ENCODE measurements at places on chromosomes 7 and 10.

- DNase-seq: no peak
Measured at GRCh38 chr10:61628875-61629513, 33.7 kb upstream of the CABCOCO1 start.

DNA sequence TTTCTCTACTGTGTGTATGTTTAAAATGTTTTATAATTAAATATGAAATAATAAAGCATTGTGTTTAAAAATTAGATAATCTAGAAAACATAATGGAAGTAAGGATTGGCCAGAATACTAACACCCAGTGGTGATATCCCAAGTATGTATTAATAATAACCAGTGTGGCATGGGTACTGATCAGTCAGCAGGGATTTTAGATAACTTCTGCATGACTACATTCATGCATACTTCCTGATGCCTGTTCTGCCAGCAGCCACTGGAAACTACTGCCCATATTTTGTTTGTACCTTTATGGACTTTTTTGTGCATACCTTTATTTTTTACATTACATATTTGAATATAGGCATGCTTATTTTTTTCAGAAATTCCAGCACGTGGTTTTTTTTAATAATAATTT lies 156.6 kb upstream of the TMEM196 start:
- no peak for DNase-seq

DNA sequence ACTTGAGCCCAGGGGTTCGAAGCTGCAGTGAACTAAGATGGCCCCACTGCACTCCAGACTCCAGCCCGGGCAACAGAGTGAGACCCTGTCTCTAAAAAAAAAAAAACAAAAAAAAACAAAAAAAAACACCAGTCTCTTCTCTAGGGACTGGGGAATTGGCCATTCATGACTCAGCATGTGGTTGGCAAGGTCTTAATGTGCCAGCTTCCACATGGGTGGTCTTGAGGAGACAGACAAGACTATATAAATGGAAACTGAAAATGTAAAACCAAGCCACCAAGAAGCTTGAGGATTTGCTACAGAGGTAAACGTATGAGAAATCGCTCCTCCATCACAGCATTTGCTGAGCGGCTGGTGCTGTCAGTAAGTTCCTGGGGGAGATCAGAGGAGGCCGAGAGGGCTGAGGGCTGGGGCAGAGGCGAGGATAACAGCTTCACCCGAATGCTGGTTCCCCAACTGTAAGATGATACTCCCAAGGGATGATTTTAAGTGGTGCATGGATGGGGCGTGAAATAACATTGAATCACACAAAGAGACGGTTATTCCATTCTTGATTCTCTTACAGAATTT lies 128.7 kb downstream of the C10orf105 start:
- no peak for DNase-seq

DNA sequence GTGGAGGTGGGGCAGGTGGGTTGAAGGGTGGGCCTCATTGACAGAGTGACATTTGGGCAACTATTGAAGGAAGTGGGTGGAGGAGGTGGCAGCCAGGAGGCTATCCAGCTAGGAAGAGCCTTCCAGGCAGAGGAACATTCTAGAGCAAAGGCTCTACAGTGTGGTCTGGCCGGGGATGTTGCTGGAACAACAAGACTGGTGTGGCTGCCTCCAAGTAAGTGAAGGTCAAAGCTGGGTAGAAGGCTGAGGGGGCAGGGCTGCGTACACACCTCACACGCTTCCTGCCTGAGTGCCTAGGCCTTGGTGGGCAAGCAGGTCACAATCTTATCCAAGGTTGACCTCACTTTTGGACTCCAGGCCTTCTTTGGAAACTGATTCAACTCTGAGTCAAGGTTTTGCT lies 6.6 kb downstream of the CPA1 start:
- DNase-seq: no peak

- no peak for DNase-seq
Measured at GRCh38 chr10:59104186-59104585, 72.3 kb upstream of the PHYHIPL start.

DNA sequence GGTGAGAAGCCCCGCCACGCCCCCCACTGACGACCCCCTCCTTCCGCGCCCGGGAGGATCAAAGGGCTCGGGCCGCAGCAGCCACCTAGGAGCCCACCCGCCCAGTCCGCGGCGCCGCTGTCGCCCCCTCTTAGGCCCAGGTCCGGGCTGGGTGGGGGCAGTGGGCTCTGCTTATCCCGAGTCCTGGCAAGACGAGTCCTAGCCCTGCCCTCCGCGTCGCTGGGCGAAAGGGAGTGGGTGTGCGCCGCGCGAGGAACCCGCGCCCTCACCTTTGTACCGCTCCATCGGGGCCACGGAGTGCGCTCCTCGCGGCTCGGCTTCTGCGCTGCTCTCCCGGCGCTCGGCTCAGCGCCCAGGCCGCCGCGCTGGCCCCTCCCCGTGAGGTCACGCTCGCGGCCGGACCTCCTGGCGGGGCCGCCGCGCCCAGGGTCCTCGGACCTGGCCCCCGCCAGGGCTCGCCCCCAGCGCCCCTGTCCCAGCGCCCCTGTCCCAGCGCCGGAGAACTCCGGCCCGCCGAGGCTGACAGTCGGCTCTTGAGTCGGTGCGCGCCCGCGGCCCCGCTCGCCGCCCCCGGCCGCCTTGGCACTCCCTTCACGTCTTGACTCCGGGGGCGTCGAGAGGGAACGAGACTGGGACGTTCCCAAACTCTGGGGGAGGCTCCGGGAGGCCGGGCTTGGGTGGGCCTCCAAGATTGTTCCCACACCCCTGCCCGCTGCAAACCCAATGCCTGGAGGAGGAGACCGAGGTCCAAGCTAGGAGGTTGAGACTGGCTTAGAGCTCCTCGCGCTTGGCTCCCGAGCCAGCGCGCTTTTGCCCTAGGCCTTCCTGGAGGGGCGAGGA lies at the start of gene AFAP1L2:
Gene AFAP1L2 (minus strand): TSS at position 332 of the 840 bp plus-strand sequence. CDS start 47 bp downstream, at position 285.
- no peak for DNase-seq

- no peak for DNase-seq
Measured at GRCh38 chr7:12586271-12586670, 15.8 kb downstream of the SCIN start.

- DNase-seq: no peak
Measured at GRCh38 chr10:128044961-128045832, 81.0 kb downstream of the MKI67 start.

DNA sequence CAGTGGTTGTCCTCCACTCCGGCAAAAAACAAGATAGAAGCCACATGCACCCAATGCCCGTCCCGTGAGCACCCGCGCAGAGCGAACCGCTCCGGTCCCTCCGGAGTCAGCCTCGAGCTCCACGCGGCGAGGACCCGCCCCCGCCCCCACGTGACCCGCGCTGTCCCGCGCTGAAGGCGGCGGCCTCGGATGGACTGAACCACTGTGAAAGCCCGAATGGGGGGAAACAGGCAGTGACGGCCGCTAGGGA lies 766 bp upstream of the EIF3B start:
- DNase-seq: peak; percentile 87

DNA sequence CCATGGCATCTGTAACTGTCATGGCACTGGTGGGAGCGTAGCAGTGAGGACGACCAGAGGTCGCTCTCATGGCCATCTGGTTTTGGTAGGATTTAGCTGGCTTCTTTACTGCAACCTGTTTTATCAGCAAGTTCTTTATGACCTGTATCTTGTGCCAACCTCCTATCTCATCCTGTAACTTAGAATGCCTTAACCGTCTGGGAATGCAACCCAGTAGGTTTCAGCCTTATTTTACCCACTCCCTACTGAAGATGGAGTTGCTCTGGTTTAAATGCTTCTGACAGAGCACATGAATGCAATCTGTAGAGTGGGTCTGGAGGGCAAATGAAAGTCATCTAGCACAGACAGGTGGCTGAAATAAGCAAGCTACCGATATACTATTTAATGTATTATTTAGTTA lies 55.3 kb upstream of the OPN4 start:
- no peak for DNase-seq

GRCh38 chr7:32879460-32879859 lies 12.1 kb downstream of the KBTBD2 start:
- DNase-seq: no peak

DNA sequence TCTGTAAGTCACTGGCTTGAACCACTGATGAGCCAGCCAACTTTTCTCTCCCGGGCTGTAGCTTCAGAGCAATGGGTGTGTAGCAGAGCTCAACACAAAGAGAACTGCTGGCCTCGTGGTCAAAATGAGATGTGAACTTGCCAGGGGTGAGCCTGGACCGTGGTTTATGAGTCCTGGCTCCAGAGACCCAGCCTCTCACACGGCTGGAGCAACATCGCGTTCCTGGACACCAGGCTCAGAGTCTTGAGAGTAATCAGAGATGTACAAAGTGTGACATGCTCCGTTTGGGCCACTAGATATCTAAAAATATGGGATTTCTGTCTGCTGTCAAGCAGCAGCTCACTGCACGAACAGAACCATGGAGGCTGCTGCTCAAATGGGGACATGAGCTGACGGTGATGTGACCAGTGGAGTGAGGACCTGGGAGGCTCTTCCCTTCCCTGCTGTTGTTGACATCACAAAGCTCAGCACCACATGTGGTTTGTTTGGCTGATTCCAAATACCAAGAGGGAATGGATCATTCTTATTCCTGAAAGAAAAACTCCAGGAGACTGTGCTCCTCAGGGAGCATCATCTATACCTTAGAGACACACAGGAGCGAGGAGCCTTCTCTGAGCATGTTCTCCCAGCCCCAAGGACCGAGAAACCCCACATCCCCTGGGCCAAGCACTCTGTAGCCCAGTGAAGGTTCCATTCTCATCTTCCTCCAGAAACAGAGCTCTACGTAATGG lies 9.2 kb upstream of the SVIL start:
- DNase-seq: no peak

DNA sequence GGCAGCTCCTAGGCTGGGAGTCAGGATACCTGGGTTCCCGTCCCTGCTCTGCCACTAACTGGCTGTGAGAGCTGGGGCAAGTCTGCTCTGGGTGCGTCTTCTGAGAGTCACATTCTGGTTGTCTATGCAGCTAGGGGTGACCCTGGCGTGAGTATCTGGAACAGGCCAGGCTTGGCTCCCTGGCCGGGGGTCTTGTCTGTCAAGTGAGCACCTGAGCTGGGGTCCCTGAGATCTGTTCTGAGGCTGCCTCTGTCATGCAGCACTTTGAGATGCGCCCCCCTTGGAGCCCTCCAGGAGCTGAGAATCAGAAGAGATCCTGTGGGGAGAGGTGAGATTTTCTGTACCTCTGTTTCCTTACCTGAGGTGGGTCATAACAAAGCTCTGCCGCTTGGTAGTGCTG lies 7.5 kb downstream of the AGAP3 start:
- no peak for DNase-seq

GRCh38 chr7:121608785-121609184 lies 212.7 kb upstream of the FAM3C start:
- no peak for DNase-seq

GRCh38 chr10:50384898-50385297 lies 133.6 kb upstream of the ASAH2 start:
- no peak for DNase-seq

- no peak for DNase-seq
Measured at GRCh38 chr7:54397836-54398612, 144.2 kb upstream of the VSTM2A start.

GRCh38 chr10:102951316-102951715 lies 33.2 kb downstream of the CNNM2 start:
- no peak for DNase-seq

DNA sequence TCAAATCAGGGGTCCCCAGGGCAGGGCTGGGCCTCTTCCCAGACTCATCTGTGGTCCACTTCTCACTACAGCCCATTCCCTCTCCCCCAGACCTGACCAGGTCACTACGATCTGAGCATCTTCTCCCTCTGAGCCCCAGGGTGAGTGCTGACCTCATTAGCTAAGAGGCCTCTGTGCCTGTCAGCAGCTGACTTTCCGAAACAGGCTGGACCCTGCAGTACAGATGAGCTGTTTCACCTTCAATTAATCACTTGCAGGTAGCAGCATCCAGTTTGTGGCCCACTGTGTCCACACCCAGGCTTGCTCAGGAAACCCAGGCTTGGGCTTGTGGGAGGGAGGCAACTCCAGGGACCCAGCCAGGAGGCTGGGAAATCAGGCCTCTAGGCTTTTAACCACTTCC lies 24.3 kb downstream of the SRRM3 start:
- no peak for DNase-seq

DNA sequence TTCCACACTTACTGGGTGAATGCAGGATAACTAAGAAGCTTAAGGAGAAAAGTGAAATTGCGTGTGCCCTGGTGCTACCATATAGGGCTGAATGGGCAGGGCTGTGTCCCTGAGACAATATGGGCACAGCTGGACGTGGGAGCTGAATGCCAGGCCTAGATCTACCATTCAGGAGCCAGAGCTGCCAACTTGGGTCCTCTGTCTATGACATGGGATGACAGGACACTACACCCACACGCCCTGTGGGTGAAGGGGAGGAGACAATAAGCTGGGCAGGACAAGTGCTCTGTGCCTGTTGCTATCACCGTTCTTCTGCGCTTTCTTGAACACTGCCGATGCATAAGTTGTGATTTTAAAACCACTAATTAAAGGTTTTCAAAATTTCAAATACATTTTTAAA lies 293.9 kb downstream of the TNS3 start:
- DNase-seq: no peak

- DNase-seq: no peak
Measured at GRCh38 chr7:91543646-91544045, 279.4 kb downstream of the FZD1 start.

DNA sequence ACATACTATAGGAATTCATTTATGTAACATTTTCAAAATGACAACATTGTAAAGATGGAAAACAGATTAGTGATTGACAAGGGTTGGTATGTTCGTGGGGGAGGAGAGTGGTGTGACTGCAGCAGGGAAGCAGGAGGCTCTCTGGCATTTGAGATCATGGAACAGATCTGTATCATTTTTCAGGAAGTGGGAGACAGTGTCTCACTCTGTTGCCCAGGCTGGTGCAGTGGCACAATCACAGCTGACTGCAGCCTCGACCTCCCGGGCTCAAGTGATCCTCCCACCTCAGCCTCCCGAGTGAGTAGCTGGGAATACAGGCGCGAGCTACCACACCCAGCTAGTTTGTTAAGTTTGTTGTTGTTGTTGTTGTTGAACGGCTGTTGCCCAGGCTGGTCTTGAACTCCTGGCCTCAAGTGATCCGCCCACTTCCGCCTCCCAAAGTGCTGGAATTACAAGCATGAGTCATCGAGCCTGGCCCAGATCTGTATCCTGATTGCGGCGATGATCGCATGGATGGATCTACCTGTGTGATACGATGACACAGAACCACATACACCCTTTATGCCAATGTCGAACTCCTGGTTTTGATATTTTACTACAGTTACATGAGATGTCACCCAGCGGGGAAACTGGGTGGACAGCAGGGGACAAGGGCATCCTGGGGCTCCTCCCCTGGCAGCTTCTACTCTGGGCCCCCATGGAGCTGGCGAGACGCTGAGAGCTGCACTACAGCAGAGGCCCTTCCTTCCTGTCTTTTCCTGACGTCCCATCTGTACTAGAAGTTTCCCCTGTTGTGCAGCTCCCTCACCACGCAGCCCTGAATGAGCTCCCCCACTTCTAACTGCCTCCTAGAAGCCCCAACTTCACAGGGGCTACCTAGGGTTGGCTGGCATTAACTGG lies 12.3 kb upstream of the CYTH3 start:
- no peak for DNase-seq

DNA sequence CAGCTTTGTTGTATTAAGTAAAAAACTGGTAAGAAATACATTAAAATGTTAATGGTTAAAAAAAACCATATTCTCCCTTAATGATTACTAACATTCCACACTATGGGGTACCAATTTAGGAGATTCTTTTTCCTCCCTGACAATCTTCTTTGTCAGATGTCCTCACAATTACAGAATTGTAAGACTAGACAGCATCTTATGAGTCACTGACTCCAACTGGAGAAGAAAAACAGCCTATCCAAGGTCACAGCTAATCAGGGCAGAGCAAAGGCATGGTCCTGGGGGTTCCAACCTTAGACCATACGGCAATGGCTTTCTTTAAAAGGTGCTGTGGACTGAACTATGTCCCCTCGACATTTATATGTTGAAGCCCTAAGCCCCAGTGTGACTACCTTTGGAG lies 127.6 kb downstream of the DLG5 start:
- no peak for DNase-seq
